ENCODE measurements at places on chromosomes 2 and 18. TPM values are rescaled to one million over a fixed set of nuclear protein-coding genes. Genes with fewer than 3 reads are reported as not detected.

DNA sequence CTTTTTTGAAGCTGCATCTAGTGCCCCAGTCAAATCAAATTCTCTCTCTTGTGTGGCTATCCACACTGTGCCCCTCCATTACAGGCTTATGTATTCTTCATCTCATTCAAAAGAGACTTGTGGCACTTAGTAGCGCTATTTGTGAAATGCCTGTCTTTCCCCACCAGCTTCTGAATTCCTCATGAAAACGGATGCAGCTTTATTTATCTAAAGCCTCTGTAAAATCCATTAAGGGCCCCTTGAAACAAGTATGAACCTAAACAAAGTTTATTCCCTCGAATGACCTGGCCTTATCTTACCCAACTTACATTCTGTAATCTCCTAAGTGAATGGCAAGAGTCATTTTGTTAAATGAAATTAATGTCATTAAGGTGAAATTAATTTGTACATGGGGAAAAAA is 417.4 kb upstream of the PIK3C3 start:
- DNase-seq, result no peak

KCNG2 gene
- total RNA-seq, result 0.56 TPM

TMEM163 gene
- 150 TPM for total RNA-seq

POTEF gene
- 1.1 TPM for total RNA-seq

- no peak for DNase-seq
Observed at GRCh38 chr2:52510432-52510831, 1257.2 kb upstream of the CHAC2 start.

SANBR gene
- 27.3 TPM for total RNA-seq

DNA sequence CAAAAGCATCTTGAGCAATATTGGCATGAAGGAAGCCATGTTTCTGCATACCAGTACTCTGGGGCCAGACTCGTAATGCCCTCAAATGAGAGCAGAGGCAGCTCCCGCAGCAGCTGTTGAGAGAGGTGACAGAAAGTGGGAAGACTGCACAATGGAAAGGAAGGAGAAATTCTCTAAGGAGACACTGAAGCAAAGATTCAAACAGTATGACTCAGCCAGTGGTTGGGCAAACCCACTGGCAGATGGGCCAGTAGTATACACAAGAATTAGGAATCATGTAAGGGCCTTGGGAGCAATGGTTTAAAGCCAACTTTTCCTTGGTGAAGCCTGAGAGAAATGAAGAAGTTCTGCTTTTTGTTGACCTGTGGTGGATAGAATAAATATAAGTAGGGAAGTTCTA is 2092.7 kb upstream of the PIK3C3 start:
- DNase-seq, result no peak

DES gene
- 0.10 TPM for total RNA-seq

- no peak for DNase-seq
Observed at GRCh38 chr18:41444943-41445342, 510.1 kb upstream of the PIK3C3 start.

- no peak for DNase-seq
Observed at GRCh38 chr2:204127238-204127637, 190.7 kb downstream of the ICOS start.

DNA sequence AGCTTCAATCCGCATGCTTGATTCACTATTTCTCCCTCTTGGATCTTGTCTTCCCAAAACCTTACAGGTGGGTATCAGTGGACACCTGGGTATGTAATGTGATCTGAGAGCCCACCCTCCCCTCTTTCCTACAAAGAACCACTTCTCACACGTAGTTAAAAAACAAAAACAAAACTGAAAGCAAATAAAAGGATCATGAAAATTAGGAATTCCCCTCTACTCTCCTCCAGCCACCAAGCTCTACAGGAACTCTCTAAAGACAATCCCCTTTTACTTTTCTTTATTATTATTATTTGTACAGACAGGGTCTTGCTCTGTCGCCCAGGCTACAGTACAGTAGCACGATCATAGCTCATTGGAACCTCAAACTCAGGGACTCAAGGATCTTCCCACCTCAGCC is 40.8 kb upstream of the MYO1B start:
- DNase-seq, result no peak

DNA sequence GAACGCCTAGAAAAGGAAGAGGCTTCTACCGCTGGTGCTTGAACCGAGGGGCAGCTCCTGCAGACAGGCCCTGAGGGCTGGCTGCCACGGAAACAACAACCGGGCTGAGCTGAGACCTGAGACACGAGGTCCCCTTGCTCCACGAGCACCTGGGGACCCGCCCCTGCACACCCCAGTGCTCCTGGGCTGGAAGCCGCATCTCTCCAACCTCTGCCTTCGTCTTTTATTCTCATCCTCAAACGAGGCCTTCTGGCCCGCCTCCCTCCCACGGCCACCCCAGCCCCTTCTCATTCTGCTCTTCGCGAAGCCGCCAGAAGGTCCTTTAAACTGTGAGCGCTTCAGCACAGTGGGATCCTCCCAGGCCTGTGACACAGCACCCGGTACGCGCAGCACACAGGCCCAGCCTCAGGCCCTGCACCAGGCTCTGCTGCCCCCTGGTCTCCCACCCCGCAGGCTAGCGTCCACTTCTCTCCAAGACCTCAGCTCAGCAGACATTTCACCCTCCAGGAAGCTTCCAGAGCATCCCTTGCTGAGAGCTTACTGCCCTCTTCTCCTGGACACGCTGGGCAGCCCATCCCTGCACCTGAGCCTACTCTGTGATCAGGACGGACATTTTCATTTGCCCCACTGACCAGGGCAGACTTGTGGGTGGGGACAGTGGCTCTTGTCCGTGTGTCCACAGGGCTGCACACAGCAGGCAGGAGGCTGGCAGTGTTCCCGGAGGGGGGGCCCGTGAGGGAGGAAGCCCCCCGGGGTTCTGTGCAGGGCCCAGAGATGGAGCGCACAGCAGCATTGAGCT is 149.7 kb downstream of the PXDN start:
- no peak for DNase-seq

DNA sequence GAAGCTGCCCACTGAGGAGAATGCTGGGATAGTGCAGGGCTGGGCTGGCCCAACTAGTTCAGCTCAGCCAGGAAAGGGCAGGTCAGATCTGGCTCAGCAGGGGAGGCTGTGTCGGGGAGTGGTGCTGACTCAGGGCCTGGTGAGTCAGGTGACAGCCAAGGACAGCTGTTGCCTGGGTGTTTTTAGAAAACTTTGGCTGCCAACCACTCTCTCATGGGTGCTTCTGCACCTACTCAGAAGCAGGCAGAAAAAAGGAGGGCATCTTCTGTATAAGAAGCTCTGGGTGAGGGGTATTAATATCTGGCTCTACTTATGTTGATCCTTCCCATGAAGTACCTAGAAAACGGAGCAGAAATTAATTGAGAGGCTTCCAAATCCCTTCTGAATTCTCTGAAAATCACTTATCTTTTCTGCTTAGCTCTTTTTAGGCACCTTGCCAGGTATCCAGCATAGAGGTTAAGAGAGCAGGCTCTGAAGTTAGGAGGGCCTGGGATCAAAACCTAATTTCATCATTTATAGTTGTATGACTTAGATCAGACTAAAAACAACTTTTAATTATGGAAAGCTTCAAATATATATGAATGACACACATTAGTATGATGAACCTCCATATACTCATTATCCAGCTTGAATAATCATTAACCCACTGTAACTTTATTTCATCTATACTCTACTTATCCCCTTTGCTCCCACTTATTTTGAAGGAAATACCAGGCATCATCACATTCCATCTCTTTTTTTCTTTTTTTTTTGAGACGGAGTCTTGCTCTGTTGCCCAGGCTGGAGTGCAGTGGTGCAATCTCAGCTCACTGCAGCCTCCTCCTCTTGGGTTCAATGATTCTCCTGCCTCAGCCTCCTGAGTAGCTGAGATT is 15.5 kb upstream of the RAB10 start:
- no peak for DNase-seq

DNA sequence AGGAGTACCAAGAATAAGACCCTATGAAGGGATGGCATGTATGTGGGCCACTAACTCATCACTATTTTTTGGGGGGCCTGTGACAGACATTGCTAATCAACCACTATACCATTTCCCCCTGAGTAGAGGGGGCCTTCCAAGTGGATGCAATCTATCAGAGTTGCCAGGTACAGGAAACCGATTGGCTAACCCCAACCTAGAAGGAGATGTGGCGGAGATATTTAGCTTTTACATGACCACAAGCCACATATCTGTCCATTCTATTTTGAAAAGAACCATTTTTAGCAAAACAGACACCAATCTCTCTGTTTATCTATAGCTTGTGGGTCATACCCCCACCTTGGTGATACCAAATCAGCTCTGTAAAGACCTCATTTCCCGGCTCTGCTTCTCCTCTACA is 51.0 kb downstream of the PAX8 start:
- DNase-seq, result no peak

IL36G gene
- total RNA-seq, result not detected

GRCh38 chr2:136008205-136008865 is 22.9 kb upstream of the DARS1 start:
- no peak for DNase-seq

DNA sequence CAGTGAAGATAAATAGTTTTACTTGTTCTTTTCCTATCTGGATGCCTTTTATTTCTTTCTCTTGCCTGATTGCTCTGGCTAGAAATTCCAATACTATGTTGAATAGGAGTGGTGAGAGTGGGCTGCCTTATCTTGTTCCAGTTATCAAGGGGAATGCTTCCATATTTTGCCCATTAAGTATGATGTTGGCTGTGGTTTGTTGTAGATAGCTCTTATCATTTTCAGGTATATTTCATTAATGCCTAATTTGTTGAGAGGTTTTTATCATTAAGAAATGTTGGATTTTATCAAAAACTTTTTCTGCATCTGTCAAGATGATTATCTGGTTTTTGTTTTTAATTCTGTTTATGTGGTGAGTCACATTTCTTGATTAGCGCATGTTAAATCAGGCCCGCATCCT is 655.8 kb downstream of the NUP35 start:
- DNase-seq, result no peak

VWC2L gene
- total RNA-seq, result not detected

GRCh38 chr2:158998551-158999248 is 30.3 kb downstream of the TANC1 start:
- DNase-seq, result no peak

HOXD10 gene
- total RNA-seq, result not detected

TTC21B gene
- total RNA-seq, result 101 TPM

ASB18 gene
- not detected for total RNA-seq

DSC3 gene
- total RNA-seq, result 0.87 TPM

EFEMP1 gene
- total RNA-seq, result 2.3 TPM

GRCh38 chr18:12027046-12027445 is 45.7 kb downstream of the IMPA2 start:
- DNase-seq, result no peak

- DNase-seq, result no peak
Observed at GRCh38 chr2:187013058-187013457, 164.1 kb upstream of the ZSWIM2 start.

DNA sequence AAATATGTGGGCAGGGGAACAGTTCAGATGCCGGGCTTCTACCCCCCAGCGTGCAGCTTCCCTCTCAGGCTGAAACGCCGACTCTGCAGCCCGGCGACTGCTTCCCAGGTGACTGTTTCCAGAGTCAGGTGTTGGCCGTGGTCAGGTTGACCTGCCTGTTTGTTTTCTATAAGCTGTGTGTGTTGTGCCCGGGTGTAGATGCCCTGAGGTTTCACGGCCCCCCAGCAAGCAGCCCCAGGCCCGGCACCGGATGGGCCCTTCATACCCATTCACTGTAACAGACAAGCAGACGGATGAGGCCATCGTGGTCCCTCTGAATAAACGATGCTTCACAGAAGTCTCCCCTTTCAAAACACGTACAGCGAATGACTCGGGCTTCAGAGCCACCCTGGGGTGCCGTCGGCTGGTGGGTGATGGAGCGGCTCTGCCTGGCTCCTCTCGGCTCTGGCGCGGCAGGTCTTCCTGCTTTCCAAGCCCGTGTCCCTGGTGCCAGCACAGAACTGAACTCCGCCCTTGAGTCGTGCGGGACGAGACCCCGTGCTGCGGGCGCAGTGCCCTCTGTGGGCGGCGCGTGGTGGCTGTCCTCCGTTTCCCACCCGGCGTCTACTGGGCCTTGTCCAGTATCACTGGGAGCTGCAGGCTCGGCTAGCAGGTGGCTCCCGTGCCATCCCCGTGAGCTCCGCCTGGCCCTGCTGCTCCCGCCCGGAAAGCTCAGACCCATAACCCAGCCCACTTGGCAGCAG is 15.0 kb upstream of the KCNG2 start:
- DNase-seq, result no peak

SLC8A1 gene
- total RNA-seq, result 0.80 TPM

GRCh38 chr2:168457190-168457895 is 1.3 kb downstream of the CERS6 start:
- DNase-seq, result no peak

MAP3K19 gene
- not detected for total RNA-seq

KCNK3 gene
- not detected for total RNA-seq

- DNase-seq, result no peak
Observed at GRCh38 chr2:3885629-3886628, 182.6 kb downstream of the DCDC2C start.

DNA sequence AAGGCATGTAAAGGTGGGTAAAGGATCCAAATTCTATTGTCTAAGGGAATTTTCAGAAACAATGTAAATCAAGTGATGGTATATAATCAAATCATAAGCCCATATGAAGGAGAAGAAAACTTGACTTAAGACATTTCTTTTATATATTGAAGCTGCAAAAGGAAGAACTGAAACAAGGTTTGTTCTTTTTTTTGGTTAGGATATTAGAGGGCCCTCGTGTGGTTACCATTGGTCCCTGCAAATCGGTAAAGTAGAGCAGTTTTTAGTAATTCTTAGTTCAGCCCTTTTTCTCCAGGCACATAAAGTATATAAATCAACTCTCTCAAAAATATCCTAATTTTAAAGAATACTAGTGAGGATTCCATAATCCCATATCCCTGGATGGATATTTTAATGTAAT is 105.6 kb upstream of the STK17B start:
- no peak for DNase-seq

VPS54 gene
- total RNA-seq, result 13.6 TPM

- no peak for DNase-seq
Observed at GRCh38 chr2:156553714-156554442, 117.7 kb downstream of the GPD2 start.

IL1B gene
- not detected for total RNA-seq

DNA sequence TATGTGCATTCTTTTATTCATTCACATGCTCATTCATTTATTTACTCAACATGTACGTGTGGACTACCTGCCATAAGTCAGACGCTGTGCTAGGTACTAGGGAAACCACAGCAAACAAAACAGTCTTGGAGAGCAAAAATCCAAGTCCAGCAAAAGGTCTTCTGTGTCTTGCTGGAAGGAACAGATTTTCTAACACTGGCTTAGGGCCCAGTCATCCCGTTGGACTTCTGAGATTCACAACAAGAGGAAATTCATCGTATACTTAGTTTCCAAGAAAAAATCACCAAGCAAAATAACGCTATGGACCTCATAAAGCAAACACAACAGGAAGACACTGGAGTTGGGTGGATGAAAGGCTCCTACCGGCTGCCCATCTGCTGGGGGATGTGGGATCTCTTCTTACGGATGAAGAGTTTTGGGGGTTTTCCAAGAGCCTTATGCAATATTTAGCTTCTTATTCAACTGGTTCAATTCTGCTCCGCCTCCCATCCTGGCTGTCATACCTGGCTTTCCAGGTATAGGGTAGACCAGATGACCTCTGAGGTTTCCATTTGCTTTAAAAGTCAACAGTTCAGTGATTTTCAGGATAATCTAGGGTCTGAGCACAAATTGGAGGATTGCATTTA is 262.7 kb downstream of the HAUS1 start:
- no peak for DNase-seq

GRCh38 chr2:159904959-159905305 is 106.9 kb upstream of the CD302 start:
- no peak for DNase-seq
